ENCODE measurements at places on chromosomes 6 and 20. TPM values are rescaled to one million over a fixed set of nuclear protein-coding genes. Genes with fewer than 3 reads are reported as not detected.

Gene TAP1
- polyA plus RNA-seq: 31.1 TPM

Gene BEND6
- 9.2 TPM for polyA plus RNA-seq

Gene MSH5
- 16.0 TPM for polyA plus RNA-seq

Gene PHACTR3
- 0.10 TPM for polyA plus RNA-seq

Gene ADGRF5
- polyA plus RNA-seq: 0.06 TPM

DNA sequence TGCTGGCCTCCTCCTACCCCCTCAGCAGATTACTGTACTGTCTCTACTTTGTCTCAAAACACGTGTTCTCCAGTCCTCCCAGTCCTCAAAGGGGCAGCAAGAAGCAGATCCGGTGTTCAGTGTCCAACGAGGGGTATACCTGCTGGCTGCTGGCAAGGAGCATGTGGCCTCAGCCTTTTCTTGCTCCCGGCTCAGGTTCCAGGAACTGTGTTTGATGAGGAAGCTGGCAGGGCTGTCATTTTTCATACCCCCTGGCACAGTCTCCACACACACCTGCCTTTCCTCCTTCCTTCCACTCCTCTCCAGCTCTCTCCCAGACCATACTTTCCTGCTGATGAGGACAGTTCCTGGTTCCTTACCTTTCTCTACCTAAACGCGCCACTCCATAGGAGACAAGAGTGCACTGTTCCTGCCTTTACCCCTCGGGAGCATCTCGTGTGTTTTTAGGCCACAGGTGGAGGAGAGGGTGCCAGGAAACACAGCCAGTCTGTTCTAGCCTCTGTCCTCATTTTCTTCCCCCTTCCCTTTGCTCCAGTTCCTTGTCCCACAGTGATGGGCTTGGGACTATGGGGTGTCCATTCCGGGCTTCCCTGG, 77.2 kb downstream of the SSR1 start:
- no peak overlapping the region for H3K4me3 ChIP-seq
- no peak for DNase-seq
- H3K27me3 ChIP-seq: no peaks in the 10 kb centered on the region
